Chondrocyte (in vitro differentiated cells): ENCODE measurements at places on chromosomes 5 and 9. TPM values are rescaled to one million over a fixed set of nuclear protein-coding genes. Genes with fewer than 3 reads are reported as not detected.

SLC25A2 gene
- 0.15 to 0.48 TPM (median 0.41 TPM) in 3 replicates for total RNA-seq

PALM2AKAP2 gene
- 43.7 to 52.7 TPM (median 46.3 TPM) in 3 replicates for total RNA-seq

MEGF9 gene
- total RNA-seq = 20.6 to 23.2 TPM (median 21.2 TPM) in 3 replicates

SPATA31D4 gene
- not detected in 3 replicates for total RNA-seq

IL6ST gene
- total RNA-seq = 167 to 221 TPM (median 210 TPM) in 3 replicates

PCDHB9 gene
- total RNA-seq = 3.1 to 4.8 TPM (median 3.7 TPM) in 3 replicates

ADAMTS16 gene
- 6.5 to 12.8 TPM (median 12.5 TPM) in 3 replicates for total RNA-seq

FBP2 gene
- not detected in 3 replicates for total RNA-seq

ARHGEF39 gene
- 0.79 to 2.3 TPM (median 0.85 TPM) in 3 replicates for total RNA-seq

HBEGF gene
- 2.8 to 8.0 TPM (median 7.2 TPM) in 3 replicates for total RNA-seq

RXRA gene
- 27.3 to 28.2 TPM (median 27.9 TPM) in 3 replicates for total RNA-seq

SLC6A7 gene
- 0.15 TPM in 1 of 3 replicates, not detected in the others for total RNA-seq

TTC23L gene
- 1.0 TPM in 1 of 3 replicates, not detected in the others for total RNA-seq

SPINK4 gene
- not detected in 3 replicates for total RNA-seq

LCN10 gene
- not detected in 3 replicates for total RNA-seq

GABRA6 gene
- not detected in 3 replicates for total RNA-seq

ZNF454 gene
- 0.32 to 2.3 TPM (median 0.49 TPM) in 3 replicates for total RNA-seq

ZNF658 gene
- total RNA-seq = 3.9 to 4.6 TPM (median 3.9 TPM) in 3 replicates

CACFD1 gene
- 14.4 to 22.3 TPM (median 18.8 TPM) in 3 replicates for total RNA-seq

DAPK1 gene
- total RNA-seq = 87.9 to 104 TPM (median 102 TPM) in 3 replicates

TAS2R1 gene
- total RNA-seq = 1.6 to 1.7 TPM in 2 of 3 replicates, not detected in the other

ARID3C gene
- total RNA-seq = 0.20 TPM in 1 of 3 replicates, not detected in the others

ADAMTS12 gene
- total RNA-seq = 13.1 to 32.9 TPM (median 32.9 TPM) in 3 replicates

TRIM36 gene
- total RNA-seq = 4.6 to 10.1 TPM (median 9.4 TPM) in 3 replicates

PNPLA7 gene
- total RNA-seq = 3.6 to 4.2 TPM (median 4.1 TPM) in 3 replicates

BASP1 gene
- 181 to 189 TPM (median 182 TPM) in 3 replicates for total RNA-seq
